Hepatocyte (in vitro differentiated cells): ENCODE measurements at places on chromosomes 12 and 14.

GRCh38 chr12:79895071-79895470 is 39.8 kb downstream of the PPP1R12A start:
- DNase-seq, result no peak

DNA sequence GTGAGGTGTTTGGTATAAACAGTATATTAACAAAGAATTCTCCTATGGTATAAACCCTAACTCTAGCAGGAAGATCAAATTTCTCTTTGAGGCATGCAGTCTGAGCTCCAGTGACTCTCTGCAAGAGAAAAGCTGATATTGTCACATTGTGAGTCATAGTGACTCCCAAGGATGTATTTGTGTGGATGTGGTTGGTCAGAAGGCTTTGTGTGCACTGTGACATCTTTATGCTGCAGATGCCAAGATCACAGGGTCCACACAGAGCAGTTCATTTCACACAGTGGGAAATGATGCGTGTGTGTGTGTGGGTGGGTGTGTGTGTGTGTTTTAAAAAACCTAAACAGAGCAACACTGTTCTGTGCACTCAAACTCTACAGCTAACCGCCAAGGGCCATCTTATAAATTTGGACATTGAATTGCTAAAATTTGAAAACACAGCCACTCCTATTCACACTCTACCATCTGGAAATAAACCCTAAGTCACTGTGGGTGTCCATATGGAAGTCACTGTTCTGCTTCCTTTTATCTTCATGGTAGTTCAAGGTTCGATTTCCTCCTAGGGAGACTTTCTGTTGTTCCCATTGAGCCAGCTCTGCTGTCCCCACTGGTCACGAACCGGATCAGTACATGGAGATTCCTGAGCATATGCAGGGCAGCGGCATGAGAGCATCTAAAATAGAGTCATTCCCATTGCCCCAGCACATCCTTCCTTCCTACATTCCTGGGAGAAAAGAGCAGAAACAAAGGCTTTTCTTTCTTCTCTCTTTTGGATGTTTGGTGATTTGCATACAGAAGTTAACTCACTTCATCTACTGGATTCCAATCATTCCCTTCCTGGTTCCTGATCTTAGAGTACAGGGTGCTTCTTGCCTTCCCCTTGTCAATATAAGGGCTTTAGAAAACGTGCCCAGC is 727.6 kb downstream of the DIO2 start:
- no peak for DNase-seq

DNA sequence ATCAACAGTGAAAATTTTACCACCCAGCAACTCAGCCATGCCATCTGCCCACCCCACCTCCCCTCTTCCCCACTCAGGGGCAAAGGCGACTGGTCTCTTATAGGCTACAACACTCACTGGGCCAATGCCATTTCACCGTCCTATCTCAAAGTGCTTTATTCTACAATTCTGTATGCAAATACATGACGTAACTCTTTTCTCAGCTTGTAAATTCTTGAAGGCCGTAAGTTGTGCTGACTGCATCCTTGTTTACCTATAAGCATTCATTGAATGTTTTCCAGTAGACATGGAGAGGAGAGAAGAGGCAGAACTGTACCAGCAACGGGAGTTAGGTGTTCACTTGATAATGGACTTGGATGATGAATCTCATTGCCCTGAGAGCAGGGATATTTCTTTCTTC is 15.6 kb downstream of the BCL2L14 start:
- DNase-seq, result no peak

GRCh38 chr14:99132821-99133635 is 139.0 kb downstream of the BCL11B start:
- no peak for DNase-seq

GRCh38 chr12:116924558-116925453 is 14.1 kb downstream of the FBXW8 start:
- no peak for DNase-seq

DNA sequence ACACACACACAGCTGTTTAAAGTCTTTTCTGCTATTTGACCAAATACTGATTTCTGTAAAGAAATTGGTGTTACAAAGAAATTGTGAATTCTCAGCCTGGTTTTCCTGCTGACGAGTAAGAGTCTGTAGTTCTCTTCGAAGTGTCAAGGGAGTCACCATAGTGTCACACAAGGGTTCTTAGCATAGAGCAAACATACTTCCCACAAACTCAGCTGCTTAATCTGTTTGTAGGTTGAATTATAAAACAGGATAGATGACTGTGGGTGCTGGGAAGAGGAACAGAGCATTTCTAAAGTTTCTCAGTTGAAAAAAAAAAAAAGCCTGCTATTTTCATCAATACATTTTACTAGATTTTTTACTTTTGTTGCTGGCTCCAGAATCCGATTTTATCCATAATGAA is 82.9 kb downstream of the FOXA1 start:
- no peak for DNase-seq

GRCh38 chr14:36818246-36818645 is 156.6 kb downstream of the PAX9 start:
- no peak for DNase-seq

GRCh38 chr14:94505641-94506040 is 3.6 kb downstream of the SERPINA12 start:
- no peak for DNase-seq

DNA sequence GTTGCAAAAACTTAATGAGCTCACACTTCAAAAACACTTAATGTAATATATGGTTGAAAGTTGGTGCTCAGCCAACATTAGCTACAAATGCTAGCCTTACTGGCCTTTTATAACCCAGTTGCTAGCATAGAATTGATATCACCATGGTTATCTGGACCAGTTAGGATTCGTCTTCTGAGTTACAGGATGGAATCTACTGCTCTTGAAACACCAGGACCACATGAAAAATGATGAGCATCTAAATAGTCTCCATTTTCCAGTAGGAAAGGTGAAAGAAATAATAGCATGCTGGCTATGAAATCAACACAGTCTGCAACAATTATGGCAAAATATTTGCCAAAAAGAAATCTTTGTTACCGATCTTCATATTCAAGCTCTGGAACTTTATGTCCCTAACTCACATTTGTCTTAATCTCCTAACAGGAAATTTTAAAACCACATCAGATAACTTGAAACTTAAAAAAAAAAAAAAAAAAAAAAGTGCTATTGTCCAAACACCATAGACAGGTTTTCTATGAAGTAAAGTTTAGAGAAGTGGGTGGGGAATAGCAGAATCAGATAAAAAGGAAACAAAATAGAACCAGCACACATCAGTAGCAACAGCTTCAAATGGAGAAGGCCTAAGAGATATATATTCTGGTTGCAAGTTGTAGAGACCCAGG is 12.6 kb upstream of the CD69 start:
- no peak for DNase-seq

- no peak for DNase-seq
Measured at GRCh38 chr12:81974762-81975161, 215.6 kb upstream of the PPFIA2 start.

GRCh38 chr12:103182299-103182698 is 224.8 kb downstream of the ASCL1 start:
- DNase-seq, result no peak

DNA sequence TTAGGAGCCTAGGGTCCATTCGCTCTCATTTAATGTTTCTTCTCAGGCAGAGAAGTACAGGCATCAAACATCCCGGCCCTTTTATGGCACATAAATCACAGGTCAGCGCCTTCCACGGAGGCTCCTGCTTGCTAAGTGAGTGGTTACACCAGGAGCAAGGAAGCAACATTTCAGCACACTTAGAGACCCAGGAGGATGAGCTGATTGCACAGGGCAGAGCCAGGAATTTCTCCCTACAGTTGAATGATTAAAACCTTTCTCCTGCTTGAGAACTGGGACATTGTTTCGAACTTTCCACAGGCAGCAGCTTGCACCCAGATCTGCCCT is 233.4 kb downstream of the SPTSSA start:
- peak; percentile 20 for DNase-seq

DNA sequence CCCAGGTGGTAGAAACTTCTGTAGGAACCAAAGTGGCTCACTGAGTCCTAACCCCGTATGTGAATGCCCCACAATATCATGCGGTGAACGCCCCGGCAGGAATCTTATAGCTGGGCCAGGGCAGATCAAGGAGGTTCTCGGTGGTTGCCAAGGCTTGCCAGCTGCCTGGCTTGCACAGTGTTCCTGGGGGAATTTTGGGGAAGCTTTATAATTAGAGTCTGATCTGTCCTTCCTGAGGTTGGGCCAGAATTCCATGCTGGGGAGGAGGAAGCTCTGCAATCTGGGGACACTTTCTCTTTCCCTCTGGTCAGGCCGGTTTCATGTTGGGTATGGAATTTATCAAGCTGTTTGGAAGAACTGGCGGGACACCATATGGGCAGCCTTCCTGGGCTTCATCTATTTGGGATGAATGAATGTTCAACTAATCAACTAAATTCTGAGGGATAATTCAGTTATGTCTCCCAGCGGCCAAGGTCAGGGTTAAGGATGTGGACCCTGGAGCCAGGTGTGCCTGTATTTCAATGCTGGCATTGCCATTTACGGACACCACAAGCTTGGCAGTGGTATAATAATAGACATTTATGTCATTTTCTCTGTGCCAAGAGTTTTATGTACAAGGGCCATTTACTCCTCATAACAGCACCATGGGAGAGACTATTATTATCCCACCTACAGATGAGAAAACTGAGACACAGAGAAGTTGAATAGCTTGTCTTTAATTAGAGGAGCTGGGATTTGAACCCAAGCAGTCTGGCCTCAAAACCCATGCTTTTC is 54.3 kb downstream of the SVOP start:
- DNase-seq, result no peak

- no peak for DNase-seq
Measured at GRCh38 chr12:31342286-31342685, 16.3 kb upstream of the SINHCAF start.

DNA sequence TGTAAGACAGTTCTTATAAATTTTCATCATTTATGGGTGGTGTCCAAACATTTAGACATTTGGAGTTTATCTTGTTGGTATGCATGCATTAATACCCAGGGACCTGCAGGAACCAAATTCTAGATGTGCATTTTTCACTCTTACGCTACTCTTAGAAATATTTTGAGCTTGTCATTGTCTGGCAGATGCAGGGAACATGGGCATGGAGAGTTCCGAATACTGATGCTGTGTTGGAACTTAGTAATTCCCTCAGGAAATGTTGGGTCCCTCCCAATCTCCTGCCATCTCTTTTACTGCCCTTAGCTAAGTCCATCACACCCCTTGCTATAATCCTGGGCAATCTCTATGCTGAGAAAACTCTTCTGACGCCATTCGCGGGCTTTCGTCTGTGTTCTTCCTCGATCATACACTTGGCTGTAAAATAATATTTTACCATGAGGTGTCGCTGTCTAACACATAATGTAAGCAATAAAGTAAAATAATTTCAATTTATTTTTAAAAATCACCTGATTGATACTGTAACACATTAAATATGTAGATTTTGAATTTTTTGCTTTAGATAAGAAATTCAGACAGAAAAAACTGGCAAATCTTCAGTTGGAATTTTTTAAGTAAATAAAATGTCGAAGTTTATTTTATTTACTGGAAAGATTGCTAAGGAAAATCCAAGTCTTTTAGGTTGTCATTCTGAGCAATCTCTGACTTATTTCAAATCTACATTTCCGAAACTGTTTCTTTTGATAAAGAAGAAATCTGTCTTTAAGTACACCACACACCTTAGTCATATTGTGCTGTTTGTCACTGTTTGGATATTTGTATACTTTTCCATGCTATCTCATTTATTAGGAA is 304.1 kb upstream of the SSTR1 start:
- DNase-seq, result peak; percentile 77

GRCh38 chr14:69997849-69998248 is 118.6 kb downstream of the SMOC1 start:
- peak; percentile 24 for DNase-seq

DNA sequence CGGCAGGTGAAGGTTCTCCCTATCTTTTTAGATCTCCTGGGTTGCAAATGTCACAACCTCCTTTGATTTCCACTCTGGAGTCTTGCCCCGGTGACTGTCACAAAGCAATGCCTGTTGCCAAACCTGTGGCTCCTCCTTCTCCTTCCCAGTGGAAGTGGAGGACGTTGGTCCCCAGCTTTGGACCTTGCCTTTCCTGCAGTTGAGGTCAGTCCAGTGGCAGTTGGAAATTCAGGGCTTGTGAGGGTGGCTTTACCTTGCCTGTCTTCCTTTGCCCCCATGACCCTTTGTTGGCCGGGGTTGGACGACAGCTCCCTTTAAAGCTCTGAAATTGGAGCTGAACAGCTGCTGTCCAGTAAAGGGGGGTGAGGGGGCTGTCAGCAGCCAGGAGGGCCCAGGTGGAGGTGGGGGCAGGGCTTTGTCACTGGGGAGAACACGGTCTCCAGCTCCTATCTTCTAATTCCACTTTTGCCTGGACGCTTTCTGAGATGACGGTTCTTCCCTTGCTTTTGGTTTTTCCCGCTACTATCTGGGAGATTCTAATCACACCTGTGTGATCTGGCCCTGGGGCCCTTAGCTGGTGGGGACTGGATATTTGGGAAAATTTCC is 4.1 kb downstream of the TEAD4 start:
- DNase-seq, result no peak
